ENCODE measurements at places on chromosomes 6 and 20.

- peak; percentile 94 for DNase-seq
Observed at GRCh38 chr20:19428324-19428723, 215.9 kb downstream of the SLC24A3 start.

DNA sequence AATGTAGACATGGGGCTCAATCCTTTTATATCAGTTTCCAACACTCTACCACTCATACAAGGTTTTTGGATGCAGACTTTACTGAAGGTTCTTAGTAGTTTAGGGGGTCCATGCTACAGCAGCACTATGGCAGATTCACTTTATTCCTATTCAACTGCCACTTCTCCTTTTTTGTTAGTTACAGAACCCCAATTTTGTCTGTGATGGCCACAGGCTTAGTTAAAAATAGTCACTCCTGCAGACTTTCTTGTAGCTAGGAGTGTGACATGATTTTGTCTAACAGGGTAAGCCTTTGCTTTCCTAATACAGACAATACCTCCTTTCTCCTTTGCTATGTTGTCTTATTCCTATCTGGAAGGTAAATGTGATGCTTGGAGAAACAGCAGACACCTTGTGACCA lies 90.0 kb upstream of the SLC24A3 start:
- no peak for DNase-seq

DNA sequence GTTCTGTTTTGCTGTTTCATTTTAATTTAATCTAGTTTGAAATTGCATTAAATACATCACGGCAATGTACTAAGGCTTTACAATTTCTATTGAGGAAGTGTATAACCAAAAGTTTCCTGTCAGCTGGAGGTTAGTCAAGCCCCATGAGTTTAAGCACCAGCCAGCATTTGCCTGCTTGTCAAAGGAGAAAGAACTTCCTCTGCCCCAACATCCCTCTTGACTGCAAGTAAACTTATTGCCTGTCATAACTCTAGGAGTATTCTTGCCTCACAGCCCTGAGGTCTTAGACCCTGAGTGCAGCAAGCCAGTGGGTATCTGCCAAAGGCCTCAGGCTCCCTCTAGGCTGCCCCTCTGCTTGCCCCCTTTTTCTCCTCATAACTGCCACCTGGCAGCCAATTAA lies 106.7 kb upstream of the INSM1 start:
- DNase-seq, result peak; percentile 96

DNA sequence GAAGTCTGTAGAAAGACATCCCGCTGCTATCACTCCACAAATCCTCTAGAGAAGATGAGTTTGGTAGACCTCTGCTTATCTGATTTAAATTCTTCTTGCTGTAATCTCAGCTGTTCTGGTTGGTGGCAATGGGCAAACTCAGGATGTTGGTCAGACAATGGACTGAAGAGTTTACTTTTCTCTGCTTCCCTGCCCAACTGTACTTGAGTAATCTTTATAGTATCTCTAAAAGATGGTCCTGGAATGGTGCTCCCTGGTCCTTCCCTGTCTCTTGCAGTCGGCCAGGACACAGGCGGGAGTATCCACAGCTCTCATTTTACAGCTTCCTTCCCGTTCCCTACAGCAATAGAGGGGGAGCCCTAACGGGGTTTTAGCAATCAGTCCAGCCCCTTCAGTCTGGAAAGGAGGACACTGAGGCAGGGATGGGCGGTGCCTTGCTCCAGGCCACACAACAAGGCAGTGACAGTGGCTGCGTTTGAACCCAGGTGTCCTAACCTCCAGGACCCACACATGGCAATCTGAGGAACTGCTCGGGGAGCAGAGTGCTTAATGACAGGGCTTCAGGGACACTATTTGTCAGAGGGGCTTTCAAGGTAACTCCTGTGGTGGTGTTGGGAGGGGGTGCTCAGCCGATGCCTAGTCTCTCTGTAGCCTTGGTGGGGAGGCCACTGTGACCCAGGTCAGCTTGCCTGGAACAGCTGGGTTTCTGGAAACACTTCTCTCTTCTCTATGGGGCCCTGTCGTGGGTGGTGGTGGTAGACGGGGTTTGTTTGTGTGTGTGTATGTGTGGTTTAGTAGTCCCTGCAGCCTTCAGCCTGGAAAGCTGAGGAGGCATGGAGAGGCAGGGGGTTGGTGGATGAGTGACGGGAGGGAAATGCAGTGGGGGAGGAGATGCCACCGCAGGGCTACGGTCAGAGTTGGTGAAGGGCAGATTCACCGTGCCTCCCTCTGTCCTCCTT lies 9.5 kb upstream of the VEGFA start:
- DNase-seq, result no peak

GRCh38 chr6:18326980-18327379 lies 60.2 kb upstream of the RNF144B start:
- no peak for DNase-seq

GRCh38 chr20:5908981-5909380 lies 41.4 kb downstream of the TRMT6 start:
- no peak for DNase-seq

DNA sequence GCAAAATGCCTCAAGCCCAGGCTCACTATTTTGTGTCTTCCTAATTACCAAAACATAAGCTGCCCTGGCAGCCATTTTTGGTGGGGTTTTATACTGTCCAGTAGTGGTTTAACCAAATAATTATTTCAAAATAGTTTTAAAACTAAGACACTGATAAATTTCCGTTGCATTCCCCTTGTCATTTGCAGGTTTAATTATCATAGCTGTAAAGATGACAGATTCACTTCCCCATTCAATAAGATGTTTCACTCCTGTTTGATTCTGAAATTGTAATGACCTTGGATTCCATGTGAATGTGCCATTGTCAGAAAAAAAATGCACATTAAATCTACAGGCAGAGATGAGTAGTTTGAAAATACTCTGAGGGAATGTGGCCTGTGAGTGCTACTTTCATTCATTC lies 172.0 kb downstream of the COL9A1 start:
- no peak for DNase-seq

DNA sequence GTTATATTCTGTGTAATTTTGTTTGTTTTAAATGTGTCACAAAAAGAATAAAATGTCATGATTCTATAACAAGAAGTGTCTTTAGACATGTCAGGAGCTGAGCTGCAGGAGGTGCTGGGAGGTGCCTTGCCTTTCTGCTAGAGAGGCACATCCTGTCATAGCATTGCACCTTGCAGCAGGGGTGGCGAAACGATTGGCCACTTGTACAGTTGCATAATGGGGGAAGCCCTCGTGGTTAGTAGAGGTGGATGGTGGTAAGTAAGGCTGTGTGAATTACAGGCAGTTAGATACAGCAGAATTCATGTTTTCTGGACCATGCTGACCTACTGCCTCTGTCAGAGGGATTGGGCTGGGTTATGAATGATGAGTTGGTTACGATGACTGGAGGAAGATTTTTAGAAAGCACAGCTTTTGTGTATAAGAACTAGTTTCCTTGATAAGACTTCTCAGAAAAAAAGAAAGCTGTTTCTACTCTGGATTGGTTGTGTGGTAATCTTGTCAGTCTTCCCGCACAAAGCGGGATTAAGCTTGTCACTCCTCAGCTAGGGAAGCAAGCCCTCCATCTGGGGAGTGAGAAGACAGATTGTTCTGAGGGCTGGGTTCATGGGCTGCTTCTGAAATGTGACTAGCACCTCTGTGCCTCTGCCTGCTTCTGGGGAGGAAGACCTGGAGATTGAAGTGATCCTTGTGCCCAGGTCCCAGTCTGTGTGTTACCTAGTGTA lies 74.9 kb downstream of the FOXO3 start:
- peak; percentile 42 for DNase-seq

DNA sequence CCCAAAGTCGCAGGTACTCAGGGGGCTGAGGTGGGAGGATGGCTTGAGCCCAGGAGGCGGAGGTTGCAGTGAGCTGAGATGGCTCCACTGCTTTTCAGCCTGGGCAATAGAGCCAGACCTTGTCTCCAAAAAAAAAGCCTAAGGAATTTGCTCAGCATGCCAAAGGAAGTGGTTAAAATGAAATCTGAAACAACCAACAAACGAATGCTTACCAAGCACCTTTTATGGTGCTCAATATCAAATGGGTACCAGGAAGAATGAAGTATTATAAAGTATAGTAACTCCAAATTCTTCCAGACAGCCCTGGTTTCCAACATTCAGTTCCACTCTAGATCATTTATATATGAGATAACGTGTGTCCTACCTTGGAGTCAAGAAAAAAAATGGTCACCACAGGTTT lies 14.0 kb downstream of the GMDS start:
- DNase-seq, result no peak

DNA sequence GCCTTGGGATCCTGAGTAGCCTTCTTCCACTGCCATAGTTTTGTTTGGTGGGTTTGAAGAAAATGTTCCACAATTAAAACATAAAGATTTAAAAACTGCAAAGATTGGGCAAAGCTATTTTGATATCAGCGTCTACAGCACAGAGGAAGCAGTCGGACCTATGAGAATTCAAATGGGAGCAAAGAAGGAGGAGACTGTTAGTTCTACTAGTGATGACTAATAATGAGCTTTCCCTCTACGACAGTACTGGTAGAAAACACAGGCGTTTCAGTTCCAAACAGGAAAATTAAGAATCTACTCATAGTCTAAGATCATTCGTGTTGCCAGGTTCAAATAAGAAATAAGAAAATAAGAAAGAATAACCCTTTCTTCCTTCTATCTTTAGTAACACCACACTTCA lies 121.2 kb downstream of the INSM1 start:
- no peak for DNase-seq

DNA sequence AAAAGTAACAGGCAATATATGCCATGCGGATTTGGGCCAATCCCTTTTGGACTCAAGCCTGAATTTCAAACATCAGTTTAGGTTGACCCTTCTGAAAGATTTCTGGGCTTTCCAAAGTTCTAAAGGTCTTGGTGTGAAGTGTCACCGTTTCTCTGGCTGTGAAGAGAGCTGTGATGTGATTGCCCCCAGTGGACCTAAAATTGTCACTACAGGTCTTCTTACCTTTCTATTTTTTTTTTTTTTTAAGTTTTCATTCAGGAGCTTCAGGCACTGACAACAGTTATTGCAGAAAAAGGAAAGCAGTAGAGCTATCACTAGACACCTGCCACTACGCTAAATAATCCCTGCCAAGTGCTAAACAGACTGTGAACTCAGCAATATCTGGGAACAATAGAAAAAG lies 75.7 kb upstream of the OPRM1 start:
- DNase-seq, result no peak

DNA sequence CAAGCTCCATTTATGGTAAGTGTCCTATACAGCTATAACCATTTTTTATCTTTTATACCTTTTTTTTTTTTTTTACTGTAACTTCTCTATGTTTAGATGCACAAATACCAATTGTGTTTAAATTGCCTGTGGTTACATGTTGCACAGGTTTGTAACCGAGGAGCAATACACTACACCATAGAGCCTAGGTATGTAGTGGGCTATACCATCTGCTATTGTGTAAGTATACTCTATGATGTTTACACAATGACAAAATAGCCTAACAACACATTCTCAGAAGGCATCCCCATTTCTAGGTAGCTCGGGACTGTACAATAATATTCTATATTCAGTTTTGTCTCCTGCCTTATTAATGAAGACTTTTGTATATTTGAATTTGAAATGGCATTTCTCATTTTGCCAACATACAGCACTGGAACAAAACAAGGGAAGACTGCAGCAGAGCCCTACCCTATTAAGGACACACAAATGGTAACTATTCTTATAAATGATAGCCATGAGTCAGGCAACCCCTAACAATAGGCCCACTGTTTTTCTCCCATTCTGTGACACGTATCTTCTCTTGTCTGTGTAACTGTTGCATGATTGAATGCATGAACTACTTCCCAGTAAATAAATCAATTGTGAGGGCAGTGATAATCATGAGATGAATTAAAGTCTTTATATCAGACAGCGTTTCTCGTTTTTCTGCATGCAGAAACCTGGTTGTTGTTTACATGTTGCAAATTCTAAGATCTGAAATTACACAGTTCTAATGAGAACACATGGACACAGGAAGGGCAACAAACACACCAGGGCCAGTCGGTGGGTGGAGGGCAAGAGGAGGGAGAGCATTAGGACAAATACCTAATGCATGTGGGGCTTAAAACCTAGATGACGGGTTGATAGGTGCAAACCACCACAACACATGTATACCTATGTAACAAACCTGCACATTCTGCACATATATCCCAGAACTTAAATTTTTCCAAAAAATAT lies 173.9 kb downstream of the EPM2A start:
- DNase-seq, result no peak

DNA sequence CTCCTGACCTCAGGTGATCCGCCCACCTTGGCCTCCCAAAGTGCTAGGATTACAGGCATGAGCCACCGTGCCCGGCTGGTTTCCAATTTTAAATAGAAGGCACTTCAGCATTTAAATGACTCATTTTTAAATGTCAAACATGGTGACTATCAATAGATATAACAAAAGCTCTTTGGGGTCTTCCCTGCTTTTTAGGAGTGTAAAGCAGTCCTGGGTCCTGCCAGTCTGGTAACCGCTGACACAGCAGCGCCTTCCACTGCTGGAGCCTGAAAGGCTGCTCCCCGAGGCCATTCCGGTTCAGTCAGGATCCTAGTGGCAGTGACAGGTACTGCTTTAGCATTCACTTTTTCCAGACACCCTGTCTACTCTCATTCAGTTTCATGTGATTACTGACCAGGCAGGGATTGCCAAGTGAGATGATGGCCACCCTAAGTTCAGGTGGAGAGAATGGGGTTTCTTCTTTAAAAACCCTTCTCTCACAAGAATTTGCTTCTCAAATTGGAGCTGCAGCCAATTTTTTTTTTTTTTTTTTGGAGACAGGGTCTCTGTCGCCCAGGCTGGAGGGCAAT lies 5.1 kb downstream of the DIDO1 start:
- peak; percentile 62 for DNase-seq

DNA sequence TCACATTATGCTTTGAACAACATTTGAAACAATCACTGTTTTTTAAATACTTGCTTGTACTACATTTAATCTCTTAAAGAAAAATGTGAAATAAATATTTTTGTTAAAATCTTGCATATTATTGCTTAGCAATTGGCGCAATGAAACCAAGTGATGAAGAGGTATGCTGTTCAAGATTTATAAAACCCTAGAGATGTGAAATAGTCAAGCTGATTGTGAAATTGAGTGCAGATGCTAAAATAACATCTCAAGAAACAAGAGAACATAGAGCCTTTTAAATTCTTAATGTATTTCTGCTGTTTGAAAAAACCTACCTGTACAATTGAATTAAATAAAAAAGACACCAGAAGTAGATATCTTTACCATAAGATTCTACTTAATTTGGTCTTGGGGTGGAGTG lies 179.2 kb upstream of the MCHR2 start:
- DNase-seq, result no peak

DNA sequence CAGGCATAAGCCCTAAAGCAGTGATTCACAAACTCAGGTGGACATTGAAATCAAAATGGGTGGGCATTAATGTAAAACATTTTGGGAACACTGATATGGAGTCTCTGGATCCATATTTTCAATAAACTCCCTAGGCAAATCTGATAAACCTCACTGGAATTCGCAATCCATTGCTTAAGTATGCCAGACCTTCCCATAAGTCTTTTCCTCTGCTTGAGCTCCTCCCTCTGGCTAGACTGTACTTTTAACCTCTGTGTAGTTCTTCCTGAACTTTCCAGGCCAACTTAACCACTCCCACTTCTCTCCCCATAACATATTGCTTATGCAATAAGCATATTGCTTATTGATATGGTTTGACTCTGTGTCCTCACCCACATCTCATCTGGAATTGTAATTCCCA lies 629.7 kb upstream of the IMPG1 start:
- DNase-seq, result no peak
